ENCODE measurements at places on chromosomes 3 and 15.
A peak's percentile ranks its signal among the peaks of the same experiment; 100 is the strongest.

GRCh38 chr15:80612118-80612823 is 82.8 kb upstream of the ABHD17C start:
- no peak for DNase-seq

- no peak for DNase-seq
Measured at GRCh38 chr3:124821356-124821755, 65.8 kb downstream of the ITGB5 start.

- DNase-seq, result no peak
Measured at GRCh38 chr15:92891533-92892200, 8.5 kb upstream of the CHD2 start.

DNA sequence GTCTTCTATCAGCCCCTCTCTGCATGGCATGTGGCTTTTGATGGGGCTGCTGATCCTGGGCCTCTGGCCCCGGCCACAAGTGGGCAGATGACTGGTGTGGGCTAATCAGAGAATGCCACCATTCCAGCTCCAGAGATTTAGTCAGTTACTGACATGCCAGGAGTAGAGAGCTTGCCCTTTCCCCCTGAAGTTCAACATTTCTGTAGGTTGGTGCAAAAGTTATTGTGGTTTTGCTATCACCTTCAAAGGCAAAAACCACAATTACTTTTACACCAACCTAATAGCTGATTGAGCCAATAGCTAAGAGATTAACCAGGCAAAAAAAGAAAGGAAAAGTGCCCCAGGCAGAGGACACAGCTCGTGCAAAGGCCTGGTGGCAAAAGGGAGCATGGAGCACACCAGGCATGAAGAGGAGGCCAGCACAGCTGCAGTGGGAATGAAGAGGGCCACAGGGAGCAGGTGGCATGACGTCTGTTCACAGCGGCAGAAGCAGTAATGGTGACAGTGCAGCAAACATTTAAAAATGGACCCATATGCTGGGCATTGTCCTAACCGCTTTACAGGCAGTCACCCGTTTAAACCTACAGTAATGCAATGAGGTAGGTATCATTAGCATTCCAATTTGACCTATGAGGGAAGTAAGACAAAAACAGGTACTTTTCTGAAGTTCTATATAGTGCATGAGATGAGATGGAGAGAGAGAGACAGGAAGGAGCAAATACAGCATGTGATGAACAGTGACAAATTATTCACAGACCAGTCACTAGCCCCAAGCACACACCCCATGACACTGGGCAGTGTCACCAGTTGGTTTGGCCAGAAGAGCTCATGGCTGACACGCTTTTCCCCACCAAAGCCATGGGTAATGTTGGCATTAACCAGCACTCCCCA is 373.0 kb upstream of the PROK2 start:
- no peak for DNase-seq

- peak; percentile 91 for DNase-seq
Measured at GRCh38 chr3:50237754-50238548, 1.9 kb downstream of the GNAI2 start.

- DNase-seq, result no peak
Measured at GRCh38 chr3:13881536-13882410, 1.9 kb upstream of the WNT7A start.

GRCh38 chr3:40680685-40681657 is 156.2 kb downstream of the ZNF621 start:
- DNase-seq, result no peak

- no peak for DNase-seq
Measured at GRCh38 chr3:12653747-12654146, 10.2 kb downstream of the RAF1 start.

DNA sequence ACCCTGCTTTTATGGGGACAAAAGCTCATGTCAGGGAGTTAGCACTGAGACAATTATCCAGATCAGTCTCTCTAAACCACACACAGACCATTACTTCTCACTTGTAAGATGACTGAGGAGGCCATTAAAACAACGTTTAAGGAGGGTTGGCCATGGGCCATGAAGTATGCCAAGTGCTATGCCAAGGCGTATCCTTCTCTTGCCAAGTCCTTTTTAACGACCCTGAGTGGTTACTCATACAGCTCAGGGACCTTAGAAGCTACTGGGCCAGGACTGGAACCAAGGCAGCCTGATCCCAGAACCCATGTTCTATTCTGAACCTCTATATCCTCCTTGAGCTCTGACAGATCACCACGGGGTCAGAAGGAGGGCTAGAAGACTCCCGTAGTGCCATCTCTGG is 50.0 kb downstream of the NMNAT3 start:
- no peak for DNase-seq

GRCh38 chr3:39280571-39280970 is 735 bp upstream of the CX3CR1 start:
- DNase-seq, result no peak

GRCh38 chr15:98155356-98155755 is 194.9 kb downstream of the ARRDC4 start:
- DNase-seq, result peak; percentile 6

DNA sequence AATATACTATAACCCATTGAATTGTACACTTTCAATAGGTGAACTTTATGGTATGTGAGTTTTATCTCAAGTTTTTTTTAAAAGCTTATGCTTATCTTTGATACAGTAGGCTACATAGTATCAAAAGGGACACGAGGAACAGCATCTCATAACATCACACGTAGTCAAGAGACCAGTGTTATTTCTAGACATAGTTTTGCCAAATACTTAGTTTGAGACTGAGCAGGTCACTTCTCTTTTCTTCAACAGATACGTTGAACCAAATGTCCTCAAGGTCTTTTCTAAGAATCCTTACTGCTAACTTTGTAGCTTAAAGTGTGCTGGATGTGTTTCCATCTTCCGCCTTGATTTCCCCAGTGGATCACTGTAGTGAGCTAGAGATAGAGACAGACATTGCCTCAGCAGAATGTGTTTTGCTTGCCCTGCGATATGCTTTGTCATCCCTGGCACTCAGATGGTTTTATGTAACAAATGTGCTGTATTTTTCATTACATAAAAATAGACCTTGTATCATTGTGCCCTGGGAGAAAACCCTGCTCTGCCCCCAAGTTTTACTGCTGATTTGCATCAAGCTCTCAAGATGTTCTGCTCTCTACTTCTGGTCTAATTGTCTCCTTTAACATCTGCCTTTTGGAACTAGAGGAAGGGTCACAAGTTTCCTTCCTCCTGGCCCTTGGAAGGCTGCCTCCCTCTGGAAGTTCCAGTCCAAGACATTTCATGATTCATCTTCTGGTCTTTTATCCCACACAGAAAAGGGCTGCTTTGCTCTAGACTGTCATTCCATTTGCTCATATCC is 426.4 kb upstream of the RGMA start:
- DNase-seq, result peak; percentile 37

GRCh38 chr3:23739536-23739935 is 66.2 kb upstream of the UBE2E1 start:
- DNase-seq, result peak; percentile 84

DNA sequence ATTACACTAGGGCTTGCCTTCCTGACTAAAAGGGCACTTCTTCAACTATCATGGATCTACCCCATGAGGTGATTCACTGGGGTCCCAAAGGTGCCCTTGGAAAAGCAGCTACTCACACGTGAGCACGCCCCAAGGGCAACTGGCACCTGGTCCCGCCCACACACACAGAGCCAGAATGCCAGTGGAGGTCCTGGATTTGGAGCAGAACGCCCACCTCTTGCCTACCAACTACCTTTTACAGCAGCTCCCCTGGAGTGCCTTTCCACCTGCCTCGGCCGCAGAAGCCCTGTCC is 1.8 kb upstream of the CTDSPL start:
- no peak for DNase-seq

- no peak for DNase-seq
Measured at GRCh38 chr15:39471785-39472574, 108.9 kb upstream of the THBS1 start.

DNA sequence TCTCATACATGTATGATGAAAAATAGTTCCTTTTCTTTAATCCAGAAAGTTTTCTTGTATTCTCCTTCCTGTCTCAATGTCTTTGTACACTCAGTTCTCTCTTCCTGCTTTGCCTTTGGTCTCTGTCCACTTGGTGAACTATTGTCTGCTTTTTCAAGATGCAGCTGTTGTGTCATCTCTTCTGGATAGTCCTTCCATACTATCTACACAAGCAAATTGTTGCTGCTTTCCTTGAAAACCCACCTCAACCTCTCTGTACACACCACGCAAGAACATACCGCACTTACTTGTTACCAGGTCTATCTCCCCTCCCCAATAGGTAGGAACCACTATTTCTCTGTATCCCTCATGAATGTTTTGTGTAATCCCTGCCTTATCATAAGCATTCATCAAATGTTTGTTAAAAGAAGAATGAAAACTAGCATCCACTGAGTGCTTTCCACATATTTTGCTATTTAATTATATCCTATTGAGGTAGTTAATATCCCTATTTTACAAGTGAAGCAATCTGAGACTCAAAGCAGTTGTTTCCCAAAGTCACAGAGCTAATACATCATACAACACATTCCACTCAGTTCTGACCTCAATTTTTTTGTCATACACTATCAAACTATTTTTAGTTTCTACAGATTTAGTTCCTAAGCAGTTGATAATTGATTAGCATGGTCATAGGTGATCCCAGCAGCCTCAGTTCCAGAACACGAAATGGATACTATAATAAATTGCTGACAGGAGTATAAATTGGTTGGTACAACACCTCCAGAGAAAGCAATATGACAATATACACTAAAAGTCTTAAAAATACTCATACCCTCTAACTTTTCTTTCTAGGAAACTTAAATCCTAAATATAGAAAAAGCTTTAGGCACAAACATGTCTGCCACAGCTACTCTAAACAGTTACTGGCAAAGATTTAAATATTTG is 19.6 kb downstream of the HACL1 start:
- no peak for DNase-seq

- DNase-seq, result peak; percentile 71
Measured at GRCh38 chr3:111236836-111237713, 165.5 kb downstream of the NECTIN3 start.

DNA sequence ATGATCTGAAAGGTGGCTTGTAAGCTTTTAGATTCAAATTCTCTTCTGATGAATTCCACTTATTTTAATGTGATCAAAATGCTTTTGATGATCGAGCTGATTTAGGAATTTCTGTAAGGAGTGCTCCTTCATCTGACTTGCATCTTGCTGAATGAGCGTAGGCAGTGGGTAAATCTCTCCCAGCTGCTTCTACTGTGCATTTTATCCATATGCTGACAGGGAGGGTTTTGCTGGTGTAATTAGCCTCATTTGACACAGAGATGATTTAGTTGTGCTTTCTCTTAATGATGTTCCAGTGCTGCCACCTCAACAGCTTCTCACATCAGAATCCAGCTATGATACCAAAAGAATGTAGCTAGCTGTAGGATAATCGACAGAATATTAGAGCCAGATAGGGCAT is 3.8 kb upstream of the LMOD3 start:
- DNase-seq, result no peak

- DNase-seq, result no peak
Measured at GRCh38 chr3:107061466-107061865, 315.8 kb upstream of the CCDC54 start.

- no peak for DNase-seq
Measured at GRCh38 chr3:16460273-16460672, 53.2 kb downstream of the RFTN1 start.
